Left kidney (tissue), 8 donors: ENCODE measurements at places on chromosomes 7 and 10.

DNA sequence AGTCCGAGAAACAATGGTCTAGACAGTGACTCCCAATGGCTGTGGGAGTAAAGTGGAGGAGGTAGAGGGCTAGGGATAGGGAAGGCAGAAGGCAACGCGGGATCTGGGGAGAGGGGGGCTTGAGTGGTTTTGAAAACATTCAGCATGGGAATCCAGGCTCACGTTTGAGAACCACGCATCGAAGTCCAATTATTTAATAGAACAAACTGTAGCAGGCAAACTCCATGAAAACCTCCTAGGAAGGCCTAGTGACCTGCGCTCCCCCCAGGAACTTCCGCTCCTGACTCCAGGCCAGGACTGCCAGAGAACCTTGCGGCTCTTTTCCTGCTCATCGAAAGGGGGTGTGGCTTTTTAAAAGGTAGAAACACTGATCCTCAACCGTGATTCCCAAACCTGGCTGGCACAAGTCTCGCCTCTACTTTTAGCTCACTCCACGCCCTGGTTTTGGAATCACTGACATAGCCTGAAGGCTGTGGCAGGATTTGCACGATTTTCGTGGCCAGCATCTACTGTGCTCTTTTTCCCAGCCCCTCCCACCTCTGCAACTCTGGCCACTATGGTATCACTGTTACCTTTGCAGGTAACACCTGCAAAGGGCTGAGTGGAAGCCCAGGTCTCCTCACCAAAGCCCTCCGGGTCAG, 43.4 kb downstream of the MYOF start:
- no peak for DNase-seq

DNA sequence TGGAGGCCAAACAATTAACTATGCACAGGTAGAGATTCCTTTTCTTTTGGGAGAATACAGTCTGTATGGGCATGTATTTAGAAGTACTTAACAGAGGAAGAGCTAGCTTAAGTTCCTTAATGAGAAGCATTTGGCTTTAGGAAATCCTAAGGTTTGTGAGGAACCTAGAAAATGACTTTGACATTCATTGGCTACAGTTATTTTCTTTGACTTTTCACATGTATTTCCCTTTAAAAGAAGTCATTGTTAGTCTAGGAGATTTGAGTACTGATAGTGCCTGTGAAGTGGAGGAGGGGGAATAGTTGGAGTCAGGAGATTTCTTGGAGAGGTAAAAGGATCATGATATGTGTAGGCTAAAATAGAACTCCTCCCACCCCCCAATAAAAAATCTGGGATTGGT, 3.6 kb downstream of the HELLS start:
- DNase-seq: no peak

- DNase-seq: no peak
Observed at GRCh38 chr7:51290304-51290637, 26.3 kb downstream of the COBL start.

GRCh38 chr7:50860598-50860997, 77.9 kb upstream of the GRB10 start:
- DNase-seq: no peak

GRCh38 chr7:17071866-17072265, 190.1 kb upstream of the AGR3 start:
- DNase-seq: no peak

- DNase-seq: no peak
Observed at GRCh38 chr7:128349466-128349825, 5.7 kb upstream of the RBM28 start.

GRCh38 chr10:14617852-14618251, 156.8 kb downstream of the FAM107B start:
- no peak for DNase-seq

GRCh38 chr10:126201603-126202002, 186.7 kb downstream of the ADAM12 start:
- DNase-seq: no peak

DNA sequence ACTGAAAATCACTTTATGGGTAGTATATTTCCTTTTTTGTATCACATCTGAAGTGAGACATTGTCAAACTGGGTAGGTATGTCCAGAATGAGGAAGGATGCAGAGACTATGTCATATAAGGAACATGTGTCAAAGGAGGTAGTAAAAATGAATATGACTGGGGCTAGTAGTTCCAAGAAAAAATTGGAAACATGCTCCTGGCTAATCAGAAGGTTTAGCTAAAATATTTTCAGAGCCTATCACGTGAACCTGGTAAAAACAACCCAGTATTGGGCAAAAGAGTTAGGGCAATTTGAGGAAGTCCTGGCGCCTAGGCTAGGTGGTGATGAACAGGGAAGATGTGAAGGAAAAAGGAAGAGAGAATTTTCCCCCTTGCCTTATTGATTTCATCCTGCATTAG, 26.4 kb downstream of the ENTPD1 start:
- DNase-seq: no peak

DNA sequence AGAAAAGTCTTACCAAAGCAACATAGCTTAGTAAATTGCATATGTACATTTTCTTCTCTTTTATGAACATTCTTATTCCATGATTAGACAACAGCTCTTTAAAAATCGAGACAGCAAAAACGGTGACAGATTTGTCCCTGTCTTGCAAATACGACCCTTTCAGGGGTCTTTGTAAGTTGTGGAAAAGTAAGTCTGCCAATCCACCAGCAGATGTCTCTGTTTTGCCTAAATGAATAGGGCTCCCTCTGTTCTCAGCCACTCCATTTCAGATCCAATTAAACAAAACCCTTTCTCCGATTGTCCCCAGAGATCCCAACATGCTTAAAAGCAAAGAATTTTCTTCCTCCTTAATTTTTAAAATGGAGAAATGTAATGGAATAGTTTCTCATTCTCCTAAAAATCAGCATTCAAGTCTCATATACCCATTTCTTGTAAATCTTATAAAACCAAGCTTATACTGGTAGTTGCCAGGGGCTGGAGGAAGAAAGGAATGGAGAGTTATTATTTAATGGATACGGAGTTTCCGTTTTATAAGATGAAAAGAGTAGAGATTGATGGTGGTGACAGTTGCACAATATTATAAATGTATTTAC, 61.0 kb upstream of the NFE2L3 start:
- DNase-seq: peak; percentile 69

DNA sequence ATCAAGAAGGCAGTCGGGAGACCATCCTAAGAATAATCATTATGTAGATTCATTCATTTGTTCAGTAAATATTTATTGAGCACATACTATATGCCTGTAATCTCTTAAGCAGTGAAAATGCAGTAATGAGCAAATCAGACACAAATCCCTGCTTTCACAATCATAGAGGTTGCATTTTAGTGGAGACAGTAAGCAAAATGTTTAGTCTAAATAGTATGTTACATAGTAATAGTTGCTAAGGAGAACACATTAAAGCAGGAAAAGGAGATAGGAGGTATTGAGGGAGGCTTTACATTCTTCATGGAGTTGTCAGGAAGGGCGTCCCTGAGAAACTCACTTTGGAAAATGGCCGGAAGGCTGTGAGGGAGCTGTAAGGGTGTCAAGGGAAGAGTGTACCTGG, 79.9 kb downstream of the CDK14 start:
- DNase-seq: no peak

- no peak for DNase-seq
Observed at GRCh38 chr10:100061401-100061800, 20.3 kb downstream of the CPN1 start.

GRCh38 chr10:10564081-10564794, 453.4 kb upstream of the CELF2 start:
- DNase-seq: no peak

DNA sequence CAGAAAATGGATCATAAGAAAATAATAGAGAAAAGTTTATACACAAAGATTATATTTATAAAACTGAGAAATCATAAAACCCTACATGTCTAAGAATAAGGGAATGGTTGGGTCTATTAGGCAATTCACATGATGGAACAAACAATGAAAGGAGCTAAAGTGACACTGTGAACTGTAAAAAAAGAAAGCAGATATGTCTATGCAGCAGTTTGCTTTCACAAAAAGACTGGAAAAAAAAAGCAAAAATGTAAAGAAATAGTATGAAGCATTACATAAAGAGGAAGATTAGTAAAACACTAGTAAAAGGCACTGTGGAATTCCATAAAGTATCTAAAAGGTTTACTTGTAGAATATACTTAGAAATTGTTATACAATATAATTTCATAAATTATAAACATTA, 95.9 kb downstream of the HBP1 start:
- no peak for DNase-seq

- DNase-seq: peak; percentile 61
Observed at GRCh38 chr7:33671531-33672262, 233.6 kb upstream of the BMPER start.

- DNase-seq: no peak
Observed at GRCh38 chr10:124004663-124005004, 88.8 kb downstream of the CHST15 start.

DNA sequence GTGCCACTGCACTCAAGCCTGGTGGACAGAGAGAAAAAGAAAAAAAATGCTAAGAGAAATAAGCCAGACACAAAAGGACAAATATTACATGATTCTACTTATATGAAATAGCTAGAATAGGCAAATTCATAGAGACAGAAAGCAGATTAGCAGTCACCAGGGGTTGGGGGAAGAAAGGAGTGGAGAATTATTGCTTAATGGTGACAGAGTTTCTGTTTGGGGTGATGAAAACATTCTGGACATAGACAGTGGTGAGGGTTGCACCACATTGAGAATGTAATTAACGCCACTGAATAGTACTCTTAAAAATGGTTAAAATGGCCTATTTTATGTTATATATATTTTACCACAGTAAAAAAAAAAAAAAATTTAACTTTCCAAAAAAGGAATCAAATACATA, 6.4 kb upstream of the NT5C2 start:
- DNase-seq: no peak

DNA sequence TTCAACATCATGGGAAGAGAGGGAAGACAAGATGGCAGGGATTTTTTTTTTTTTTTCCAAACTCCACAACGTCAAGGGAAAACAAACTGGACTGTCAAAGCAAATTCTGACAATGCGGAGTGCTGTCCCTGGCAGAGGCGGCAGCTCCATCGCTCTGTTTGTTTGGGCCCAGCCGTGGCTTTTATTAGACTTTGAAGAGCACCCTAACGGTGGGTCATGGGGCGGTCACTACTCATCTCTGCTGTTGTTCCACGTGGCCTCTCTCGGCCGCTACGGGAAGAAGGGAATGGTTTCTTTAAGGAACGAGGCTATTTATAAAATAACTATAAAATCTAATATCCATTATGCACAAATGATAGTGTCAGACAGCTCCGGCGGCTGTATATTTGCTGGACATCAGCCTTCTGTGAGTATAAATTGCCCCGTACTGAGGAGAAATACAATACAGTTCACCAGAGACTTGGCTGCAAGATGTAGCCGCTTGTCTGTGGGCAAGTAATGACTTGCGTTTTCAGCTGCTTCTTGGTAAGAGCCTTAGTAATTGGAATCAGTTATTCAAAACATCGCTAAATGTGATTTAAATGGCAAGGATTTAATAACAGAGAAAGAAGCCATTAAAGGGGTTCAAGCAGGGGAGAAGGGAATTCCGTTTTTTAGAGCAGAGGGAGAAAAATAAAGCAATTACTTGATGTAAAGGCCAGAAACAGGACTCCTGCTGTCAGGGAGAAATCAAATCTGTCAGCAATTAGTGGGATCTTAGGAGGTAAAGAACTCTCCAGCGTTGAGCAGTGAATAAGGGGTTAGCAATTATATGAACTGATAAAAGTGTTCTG, 61.7 kb upstream of the RAB11FIP2 start:
- no peak for DNase-seq

DNA sequence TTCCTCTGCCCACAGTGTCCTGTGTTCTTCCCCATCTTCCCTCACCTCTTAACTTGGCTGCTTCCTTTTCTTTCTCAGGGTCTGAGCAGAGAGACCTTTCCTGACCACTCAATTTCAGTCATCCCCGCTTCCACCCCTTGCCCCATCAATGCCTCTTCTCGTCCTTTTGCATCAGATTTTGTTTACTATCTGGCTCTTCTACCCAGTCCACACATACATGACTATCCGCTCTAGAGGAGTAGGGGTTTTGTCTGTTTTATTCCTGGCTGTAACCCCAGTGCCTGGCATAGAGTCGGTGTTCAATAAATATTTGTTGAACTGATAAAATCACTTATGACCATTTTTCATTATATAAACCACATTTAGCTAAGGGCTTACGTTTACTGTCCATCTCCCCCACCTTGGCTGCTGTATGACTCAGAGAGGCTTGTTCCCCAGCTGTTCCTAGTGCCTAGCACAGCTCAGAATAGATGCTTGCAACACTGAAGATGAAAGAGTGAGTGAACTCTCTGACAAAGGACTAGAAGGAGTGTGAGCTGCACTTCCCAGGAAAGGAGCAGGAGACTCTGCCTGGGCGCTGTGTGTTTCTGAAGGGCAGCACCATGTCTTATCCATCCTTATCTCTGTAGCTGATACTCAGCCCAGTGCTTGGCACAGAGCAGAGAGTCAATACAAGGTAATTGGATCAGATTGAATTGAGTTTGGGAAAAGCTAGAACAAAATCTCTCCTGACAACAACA, 21.9 kb downstream of the ARID5B start:
- DNase-seq: no peak

DNA sequence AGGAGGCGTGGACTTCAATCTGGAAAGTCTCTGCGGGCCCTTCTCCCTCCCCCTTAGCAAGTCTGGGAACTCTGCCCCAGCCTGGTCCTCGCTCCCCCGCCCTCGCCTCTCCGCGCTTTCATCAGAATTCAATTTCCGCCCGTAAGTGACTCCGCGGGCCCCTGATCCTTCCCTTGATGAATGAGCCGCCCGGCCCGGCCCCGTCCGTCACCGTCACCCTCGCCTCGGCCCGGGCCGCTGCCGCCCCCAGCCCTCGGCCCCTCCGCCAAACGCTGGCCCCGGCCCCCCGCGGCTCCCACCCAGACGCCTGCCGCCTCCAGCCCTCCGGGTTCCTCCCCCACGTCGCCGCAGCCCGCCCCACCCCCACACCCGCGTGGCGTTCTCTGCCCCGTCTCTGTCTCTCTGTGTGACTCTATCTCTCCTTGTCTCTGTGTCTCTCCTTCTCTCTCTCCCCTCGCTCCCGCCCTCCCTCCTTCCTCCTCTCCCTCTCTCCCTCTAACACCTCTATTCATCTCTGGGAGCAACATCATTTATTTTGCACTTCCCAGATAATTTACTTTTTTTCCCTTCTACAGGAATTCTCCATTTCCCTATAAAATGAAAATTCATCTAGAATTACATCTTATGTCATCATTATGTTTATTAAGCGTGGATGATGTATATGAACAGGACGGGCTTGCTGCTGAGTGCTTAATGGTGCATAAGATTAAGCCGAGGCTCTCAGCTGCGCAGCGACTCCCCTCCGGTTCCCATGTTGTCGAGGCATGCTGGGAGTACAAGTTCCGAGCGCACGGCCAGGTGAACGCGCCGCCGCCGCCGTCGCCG, 91.2 kb upstream of the PAX2 start:
- DNase-seq: peak; percentile 86

DNA sequence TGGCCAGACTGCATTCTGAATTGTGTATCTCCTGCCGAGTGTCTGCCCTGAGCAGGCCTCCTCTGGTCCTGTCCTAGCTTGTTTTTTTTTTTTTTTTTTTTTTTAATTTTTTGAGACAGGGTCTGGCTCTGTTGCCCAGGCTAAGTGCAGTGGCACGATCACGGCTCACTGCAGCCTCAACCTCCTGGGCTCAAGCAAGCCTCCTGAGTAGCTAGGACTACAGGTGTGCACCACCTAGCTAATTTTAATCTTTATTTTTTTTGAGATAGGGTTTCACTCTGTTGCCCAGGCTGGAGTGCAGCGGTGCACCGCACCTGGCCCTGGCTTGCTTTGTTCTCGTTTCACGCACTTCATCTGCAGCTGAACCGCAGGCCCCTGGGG, 23.5 kb downstream of the COL26A1 start:
- no peak for DNase-seq
